ENCODE measurements at places on chromosomes 2 and 18.

- DNase-seq, result no peak
These were observed 3.2 kb downstream of the XPO1 start for GRCh38 chr2:61534926-61535325.

GRCh38 chr2:173252581-173252980, 102.1 kb upstream of the CDCA7 start:
- no peak for DNase-seq

DNA sequence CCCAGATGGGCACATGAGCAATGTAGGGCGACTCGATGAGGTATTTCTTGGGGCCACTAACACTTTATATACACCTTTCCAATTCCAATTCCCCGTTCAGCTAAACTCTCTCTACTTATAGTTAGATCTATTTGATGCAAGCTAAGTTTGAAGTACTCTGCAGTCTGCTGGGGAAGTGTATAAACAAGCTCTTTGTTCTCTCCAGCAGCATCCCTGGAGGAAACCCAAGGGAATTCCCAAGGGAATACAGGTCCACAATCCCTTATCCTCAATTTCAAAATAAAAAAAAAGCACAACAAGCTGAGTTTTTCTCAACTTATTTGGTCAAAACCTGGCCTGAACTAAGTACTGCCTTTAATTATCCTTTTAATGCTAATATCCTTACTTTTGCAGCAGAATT, 433.3 kb downstream of the NBAS start:
- no peak for DNase-seq

DNA sequence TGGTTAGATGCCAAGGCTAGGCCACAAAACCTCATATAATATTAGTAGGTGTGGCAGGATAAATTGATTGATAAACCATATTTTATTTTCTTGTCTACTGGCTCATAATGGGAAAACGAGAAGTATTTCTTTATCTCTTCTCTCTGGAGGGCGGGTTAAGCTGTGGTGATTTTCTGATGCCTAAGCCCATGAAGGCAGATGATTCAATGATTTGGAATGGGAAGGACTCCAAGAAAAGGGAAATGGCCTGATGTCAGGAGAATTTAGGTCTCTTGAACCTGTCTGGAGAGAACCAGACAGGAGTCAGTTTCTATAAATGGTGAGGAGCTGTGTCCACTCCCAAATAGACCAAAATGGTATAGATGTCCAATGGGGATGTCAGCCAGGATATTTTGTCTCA, 18.7 kb upstream of the MAP4K3 start:
- no peak for DNase-seq

DNA sequence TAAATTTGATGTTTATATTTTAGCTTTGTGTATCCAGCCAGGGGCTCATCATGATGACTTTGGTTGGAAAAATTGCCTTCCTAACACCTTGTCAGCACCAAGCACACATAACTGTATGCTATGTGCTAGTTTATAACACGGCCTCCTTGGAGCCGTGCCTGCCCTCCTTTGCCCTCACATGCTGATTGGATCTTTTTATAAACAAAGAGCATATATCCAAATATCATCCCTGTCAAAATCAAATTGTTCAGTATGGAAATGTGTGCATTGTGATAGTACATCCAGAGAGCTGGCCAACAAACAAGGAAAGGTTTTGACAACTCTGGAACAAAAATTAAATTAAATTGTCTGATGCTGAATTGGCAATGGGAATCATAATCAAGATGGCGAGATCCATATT, 241.5 kb downstream of the DCDC2C start:
- no peak for DNase-seq

DNA sequence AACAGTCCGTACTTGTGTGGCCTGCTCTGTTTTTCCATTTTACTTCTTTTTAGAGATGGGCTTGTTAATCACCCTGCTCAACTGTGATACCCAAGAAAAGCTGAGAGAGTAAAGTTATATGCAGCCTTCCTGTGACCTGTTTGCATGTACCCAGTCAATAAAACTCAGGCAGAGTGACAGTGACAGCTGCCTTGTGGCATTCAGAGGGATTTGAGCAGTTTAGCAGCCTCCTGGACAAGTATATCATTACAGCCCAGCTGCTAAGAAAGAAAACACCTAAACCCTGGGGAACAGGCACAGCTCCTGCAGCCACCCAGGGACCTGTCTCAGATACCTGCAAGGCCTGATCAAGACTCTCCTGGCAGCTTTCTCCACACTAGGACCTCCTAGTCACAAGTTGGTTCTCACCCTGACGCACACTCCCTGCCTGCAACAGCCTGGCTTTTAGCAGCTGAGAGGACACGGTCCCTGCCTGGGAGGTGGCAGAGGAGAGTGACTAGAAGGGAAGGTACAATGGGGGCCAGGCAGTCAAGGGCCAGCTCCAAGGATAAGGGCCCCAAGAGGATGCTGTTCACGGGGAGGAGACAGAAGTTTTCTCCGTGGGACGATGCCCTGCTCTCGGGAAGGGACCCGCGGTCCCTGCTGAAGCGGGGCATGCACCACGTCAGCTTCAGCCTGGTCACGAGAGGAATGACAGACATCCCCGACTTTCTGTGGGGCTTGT, at the start of gene LRRC30:
LRRC30 (plus strand) TSS at position 464 of the 724 bp plus-strand sequence; CDS start at position 514, 50 bp downstream.
- no peak for DNase-seq

- peak; percentile 80 for DNase-seq
These were observed 16.0 kb downstream of the TMEM177 start for GRCh38 chr2:119694845-119695521.
